ENCODE measurements at places on chromosomes 6 and 20. TPM values are rescaled to one million over a fixed set of nuclear protein-coding genes. Genes with fewer than 3 reads are reported as not detected.

DNA sequence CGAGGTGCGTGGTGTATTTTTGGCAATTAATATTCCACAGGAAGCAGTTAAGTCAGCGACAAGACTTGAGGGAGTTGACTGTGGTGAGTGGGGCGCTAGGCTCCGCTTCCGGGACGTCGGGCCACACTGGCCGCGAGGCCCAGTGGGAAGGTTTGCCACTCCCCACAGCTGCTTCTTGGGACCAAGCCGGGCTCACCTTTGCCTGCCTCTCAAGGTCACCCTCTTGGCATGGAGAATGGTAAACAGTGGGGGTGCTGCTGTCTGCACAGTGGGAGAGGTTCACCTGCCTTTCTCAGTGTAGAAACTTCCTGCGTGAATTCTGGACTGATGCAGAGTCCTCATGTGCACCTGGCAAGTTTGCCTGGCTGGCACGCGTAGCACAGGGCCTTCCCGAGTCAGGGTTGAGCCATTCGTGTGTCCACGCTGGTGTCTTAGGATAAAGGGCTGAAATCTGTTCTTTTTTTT lies 6.4 kb downstream of the OSBPL2 start:
- no peak for DNase-seq

DNA sequence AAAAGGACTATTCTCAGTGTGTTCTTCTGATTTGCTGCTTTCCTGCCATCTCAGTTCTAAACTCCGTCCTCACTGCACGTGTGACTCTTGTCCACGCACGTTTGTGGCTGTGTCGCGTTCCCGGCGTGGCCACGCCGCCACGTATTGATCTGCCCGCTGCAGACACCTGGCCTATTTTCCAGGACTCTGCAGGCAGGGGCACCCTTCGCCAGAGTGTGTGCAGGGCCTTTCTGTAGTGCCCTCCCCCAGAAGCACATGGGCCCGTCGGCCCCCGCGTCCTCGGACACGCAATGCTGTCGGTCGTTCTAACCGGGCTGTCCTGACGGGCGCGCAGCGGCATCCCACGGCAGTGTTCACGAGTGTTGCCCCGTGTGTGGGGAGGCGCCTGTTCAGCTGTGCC lies 87.6 kb downstream of the YTHDF1 start:
- DNase-seq, result no peak

DNA sequence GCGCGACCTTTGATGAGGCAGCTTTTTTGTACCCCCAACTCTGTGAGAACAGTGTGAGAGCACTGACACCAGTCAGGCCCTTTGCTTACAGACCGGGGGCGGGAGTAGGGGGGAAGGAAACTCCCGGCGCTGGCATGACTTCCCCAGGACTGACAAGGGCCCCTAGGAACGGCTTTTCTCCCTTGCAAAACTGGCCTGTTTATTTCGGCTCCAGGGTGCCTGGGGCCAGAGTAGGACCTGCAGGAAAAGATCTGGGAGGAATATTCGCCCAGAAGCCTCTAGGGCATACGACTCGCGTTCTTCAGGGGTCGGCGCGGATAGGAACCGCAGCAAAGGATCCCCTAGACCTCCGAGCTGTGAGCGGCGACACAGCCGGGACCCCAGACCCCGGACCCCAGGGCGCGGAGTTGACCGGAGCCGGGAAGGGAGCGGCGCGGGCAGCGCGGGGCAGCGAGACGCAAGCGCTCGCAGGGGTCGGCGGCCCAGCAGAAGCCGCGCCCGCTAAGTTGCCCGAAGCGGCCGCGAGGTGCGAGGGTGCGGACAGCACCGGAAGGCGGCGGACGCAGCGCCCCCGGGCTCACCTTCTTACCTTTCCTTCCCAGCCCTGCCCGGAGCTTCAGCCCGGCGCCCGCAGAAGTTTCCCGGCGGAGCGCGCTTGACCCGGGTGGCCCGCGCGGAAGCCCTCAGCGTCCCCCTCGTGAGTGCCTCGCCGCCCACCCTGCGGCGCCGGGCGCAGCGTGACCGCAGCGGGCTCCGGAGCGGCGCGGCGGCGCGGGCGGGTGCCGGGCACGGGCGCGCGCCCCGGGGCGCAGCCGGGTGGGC lies at the start of gene POPDC3:
POPDC3 (minus strand) TSS at position 771 of the 822 bp plus-strand sequence. CDS start 18,105 bp downstream, outside the sequence.
- DNase-seq, result peak; percentile 71

REM1 gene
- not detected for total RNA-seq

- DNase-seq, result no peak
Observed at GRCh38 chr6:147023581-147023980, 180.6 kb upstream of the STXBP5 start.

DNA sequence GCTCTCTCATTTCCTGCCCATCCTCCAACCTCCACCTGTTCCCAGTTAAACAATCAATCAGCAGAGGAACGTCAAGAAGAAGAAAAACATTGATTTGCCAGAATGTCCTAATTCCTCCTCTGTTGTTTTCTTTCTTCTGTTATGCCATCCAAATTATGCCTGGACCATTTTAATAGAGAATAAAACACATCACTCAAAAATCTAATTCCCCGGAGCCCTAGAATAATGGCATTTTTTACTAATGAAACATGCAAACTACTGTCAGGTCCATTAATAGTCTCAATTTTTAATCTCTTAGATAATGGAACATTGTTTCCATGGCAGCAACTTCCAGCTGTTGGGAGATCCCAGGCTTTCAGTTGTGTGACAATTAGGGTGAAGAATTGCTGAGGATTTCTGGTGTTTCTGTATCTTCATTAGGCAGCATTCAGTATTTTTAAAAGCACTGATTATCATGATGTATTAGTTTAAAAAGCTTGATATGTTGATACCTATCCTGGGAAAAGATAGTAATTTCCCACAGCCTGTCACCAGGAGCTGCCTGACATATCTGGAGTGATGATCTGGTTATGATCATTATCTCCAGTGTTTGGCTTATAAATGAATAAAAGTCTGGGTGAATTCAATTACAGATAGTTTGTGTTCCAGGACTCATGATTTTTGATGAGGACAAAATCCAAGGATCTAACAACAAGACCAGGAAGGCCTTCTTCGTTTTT lies 209.8 kb downstream of the TPBG start:
- no peak for DNase-seq

DNA sequence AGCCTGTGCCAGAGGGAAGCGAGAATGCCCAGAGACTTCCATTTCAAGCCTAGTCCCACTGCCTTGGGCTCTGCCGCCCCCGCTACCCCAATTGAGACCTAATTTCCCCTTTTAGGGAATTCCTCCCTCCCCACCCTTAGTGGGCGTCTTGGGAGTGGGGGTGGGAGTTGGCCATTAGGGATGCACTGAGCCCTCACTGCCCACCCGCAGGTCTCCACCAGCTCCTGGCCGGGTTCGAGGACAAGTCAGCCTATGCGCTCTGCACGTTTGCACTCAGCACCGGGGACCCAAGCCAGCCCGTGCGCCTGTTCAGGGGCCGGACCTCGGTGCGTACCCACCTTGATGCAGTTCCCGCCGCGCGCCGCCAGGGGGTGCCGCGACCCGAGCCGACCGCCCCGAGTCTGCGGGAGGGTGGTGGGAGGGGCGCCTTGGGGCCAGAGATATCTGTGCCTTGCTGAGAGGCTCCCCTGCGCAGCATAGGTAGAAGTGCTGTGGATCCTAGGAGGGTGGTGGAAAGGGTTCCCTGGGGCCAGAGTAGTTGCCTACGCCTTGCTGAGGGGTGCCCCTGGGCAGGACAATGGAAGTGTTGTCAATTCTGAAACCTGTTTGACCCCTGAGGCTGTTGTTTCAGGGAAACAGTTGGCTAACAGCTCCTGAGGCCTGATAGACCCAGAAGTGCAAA lies 9.2 kb downstream of the ITPA start:
- DNase-seq, result no peak

GRCh38 chr6:139058029-139058428 lies 29.5 kb downstream of the ABRACL start:
- DNase-seq, result no peak

NMBR gene
- total RNA-seq, result not detected

GRCh38 chr20:17732907-17733521 lies 33.2 kb downstream of the BANF2 start:
- DNase-seq, result no peak

- DNase-seq, result no peak
Observed at GRCh38 chr6:45375449-45375848, 2.3 kb downstream of the SUPT3H start.

DNA sequence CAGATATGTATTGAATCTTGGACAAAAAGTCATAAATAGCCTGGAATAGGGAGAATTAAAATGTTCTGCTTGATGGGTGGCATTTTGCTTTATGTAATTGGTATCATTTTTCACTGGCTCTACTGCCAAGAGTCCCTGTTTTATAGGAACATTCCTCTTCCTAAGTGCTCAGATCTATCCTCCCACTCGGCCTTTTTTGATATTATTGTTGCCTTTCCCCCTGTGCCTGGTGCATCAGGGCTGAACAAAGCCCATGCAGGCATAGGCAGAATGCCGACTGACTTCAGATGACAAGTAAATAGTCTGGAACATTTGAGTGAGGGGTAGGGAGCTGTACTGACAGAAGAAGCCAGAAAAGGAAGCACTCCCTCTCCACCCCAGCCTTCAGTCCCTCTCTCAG lies 127.0 kb downstream of the PKHD1 start:
- DNase-seq, result no peak

GPSM3 gene
- 1.0 TPM for total RNA-seq

DNA sequence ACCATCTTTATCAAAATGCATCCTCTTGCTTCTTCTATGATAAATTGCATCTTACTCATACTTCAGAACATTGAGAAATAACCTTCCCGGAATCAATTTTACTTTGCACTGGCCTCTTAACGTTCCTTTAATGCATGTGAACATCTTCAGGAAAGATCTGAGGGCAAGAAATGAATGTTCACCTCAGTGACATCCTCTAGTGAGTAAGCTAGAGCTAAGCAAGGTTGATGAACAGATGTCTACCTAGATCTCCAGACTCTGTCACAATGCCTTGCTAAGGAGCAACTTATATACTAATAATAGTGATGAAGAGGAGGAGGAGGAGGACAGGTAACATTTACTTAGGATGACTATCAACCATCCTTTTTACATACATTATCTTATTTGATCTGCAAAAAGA lies 16.8 kb upstream of the HINT3 start:
- DNase-seq, result no peak

- DNase-seq, result no peak
Observed at GRCh38 chr20:25055711-25056495, 2.0 kb downstream of the ACSS1 start.
